ENCODE measurements at places on chromosomes 5 and 9.

- no peak for DNase-seq
Measured at GRCh38 chr5:172455087-172455381, 709 bp upstream of the SH3PXD2B start.

DNA sequence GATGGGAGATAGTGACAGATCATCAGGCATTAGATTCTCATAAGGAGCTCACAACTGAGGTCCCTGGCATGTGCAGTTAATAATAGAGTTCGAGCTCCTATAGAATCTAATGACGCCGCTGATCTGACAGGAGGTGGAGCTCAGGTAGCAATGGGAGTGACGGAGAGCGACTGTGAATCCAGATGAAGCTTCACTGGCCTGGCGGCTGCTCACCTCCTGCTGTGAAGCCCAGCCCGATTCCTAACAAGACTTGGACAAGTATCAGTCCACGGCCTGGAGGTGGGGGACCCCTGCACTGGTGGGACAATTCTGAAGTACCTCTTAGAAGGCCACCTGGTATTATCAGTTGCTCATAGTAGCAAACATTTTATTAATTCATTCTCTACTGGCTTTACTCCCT, 377.9 kb upstream of the ITGA1 start:
- no peak for DNase-seq

DNA sequence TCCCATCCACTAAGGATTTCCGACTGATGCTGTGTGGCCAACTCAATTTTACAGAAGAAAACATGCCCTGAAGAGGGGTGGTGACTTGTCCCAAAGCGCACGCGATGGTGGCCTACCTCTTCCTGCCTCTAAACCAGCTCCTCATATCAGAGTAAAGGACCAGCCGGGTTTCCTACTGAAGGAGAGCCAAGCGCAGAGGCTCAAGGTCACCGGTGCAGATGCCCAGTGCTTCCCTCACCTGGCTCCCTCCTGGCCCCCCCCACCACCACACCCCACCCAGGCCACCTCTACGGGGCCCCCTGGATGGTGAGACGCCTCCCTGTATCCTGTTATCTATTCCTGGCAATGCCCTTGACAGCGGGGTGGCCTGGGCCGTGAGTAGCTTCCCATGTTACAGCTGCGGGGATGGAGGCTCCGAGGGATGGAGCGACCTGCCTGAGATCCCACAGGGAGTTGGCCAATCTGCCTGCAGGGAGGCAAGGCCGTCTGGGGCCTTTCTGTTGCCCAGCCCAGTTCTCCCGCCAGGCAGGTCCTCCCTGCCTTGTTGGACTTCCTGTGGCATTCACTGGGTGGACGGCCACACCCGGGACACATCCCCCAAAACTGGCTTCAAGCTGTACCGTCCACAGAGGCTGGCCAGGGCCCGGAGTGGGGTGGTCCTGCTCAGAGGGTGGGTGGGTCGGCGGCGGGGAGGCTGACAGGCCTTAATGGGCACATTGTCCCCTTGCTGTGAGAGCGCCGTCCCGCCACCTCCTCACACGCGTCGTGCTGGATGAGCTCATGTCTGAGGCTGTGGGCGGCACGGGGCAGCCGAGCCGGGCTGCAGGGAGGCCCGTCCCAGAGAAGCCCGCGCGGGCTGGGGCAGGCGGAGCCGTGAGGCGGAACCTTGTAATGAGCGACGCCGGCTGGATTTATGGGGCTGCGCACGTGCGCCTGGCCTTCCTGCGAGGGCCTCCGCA, 72.5 kb downstream of the MACROH2A1 start:
- no peak for DNase-seq

- DNase-seq, result no peak
Measured at GRCh38 chr5:76804266-76804665, 14.6 kb upstream of the F2RL1 start.

Data from AG04450 (cell line).